ENCODE measurements at places on chromosomes 2 and 18. TPM values are rescaled to one million over a fixed set of nuclear protein-coding genes. Genes with fewer than 3 reads are reported as not detected.

GRCh38 chr2:218229239-218229638, 12.2 kb downstream of the ARPC2 start:
- DNase-seq = no peak

DNA sequence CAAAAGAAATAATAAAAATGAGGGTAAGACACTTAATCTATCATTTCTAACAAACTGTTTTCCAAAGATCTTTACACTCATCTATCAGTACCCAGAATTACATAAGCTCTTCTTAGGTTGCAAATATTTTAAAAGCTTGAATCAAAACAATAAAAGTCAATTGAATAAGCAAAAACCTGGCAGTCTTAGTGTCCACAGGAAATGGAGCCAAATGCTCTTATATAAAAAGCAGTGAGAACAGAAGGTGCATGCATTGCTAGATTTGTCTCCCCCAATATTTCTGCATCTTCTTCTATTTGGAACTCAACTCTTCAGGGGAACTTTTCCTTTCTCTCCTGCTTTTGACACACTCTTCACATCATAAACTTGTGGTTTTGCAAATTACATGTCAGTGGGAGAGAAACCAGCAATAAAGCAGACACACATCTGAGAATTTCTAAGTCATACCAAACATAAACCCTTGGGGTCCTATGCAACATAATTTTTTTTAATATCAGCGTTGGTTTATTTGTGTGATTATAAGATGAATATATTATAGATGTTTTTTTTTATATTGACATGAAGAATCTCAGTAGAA, 343.9 kb upstream of the ACVR2A start:
- no peak for DNase-seq

- no peak for DNase-seq
Observed at GRCh38 chr18:10378688-10379420, 75.6 kb upstream of the APCDD1 start.

HOXD13 gene
- not detected for total RNA-seq

DNA sequence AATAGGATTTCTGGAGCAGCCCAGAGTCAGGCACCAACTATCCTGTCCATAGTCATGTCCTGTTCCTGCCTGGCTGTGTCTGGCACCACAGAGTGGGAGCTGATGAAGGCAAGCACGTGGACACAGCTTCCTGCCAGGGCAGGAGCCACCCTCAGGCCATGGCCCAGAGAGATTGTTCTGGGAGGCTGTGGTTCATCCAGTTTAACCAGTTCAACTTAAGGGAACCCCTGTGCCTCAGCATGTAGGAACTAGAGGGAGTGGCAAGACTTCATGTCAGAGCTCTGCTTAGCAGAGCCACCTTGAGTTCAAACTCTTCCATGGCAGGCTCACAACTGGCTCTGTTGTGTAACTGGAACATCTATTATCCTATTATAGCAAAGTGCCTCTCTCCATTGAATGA, 73.2 kb upstream of the NCKAP5 start:
- peak; percentile 7 for DNase-seq

TRAF3IP1 gene
- 9.0 TPM for total RNA-seq

DNA sequence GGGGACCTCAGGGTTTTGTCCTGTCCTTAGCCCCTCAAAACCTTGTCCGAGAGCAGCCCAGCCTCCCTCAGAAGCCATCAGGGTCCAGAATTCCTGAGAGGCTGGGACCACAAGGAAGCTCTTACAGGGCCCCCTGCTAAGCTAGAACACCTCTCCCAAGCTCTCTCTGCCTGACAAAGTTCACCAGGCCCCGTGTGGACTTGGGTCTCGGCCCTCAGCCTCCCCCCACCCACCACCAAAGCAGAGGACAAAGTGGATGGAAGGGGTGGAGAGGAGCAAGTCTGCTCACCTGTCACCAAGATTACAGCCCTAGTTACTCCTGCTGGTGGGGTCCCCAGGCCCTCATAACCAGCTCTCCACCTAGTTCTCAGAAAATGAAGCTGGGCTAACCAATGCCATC, 16.8 kb downstream of the RAB11FIP5 start:
- DNase-seq = no peak

GRCh38 chr2:43877782-43878464, 39.2 kb downstream of the ABCG8 start:
- peak; percentile 57 for DNase-seq
